Stimulated activated CD4-positive, alpha-beta T cell treated with anti-CD3 and anti-CD28 coated beads, Interleukin-12 subunit alpha, Interleukin-12 subunit beta, amount 100 ng/mL, for 24 hours (primary cell): ENCODE measurements at places on chromosomes 11 and 22.

DNA sequence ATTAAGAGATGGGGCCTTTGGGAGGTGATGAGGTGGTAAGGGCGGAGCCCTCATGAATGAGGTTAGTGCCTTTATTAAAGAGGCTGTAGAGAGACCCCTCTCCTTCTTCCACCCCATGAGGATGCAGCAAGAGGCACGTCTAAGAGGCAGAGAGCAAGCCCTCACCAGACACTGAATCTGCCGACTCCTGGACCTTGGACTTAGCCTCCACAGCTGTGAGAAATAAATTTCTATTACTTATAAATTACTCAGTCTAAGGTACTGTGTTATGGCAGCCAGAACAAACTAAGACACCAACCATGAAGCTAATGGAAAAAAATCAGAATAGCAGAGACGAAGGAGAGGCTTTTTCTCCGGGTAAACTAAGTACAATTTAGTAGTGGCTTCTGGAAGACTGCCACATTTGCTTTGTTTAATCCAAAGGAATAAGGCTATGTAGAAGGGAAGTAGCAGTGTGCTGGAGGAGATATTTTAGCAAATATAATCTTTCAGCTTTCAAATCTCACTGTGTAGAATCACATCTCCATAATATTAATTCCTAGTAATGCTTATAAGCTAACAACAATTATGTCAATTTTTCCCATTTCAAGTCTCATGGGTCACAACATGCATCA is 12.3 kb upstream of the SIK2 start:
- no peak for DNase-seq

GRCh38 chr22:33000342-33001280 is 57.6 kb downstream of the SYN3 start:
- DNase-seq: no peak

GRCh38 chr22:35629406-35630216 is 12.5 kb upstream of the MB start:
- peak; percentile 46 for DNase-seq

GRCh38 chr11:132853886-132854285 is 678.4 kb downstream of the OPCML start:
- no peak for DNase-seq

GRCh38 chr11:70079691-70080090 is 1.6 kb downstream of the ANO1 start:
- no peak for DNase-seq

DNA sequence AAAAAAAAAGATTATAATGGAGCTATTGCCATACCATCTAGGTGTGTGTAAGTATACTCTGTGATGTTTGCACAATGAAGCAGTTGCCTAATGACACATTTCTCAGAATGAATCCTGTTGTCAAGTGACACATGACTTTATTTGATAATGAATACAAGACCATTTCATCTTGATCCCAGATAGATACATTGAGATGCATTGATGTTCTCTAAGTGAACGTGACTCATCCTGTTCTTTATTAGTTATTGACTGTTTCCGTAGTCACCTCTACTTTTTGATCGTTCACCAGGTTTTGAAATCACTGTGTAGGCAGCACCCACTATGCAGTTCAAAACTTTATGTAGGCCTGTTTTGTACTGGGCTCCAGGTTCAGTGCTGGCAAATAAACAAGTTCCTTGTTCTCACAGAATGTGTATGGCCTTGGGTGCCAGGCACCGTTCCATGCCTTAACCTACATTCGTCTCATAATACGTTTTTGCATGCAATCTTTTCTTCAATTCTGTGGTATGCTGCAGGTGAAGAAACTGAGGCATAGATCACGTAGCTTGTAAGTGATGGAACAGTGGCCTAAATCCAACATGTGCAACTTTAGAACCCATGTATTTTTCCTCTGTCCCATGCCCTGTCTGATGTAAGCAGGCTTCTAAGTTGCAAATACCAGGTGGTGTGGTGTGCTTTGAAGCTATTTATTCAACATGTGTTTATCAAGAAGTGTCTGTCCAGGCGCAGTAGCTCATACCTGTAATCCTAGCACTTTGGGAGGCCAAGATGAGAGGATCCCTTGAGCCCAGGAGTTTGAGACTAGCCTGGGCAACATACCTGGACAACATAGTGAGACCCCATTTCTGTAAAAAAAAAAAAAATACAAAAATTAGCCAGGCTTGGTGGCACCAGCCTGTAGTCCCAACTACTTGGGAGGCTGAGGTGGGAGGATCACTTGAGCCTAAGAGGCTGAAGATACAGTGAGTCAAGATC is 10.4 kb downstream of the SREBF2 start:
- no peak for DNase-seq

GRCh38 chr22:30565341-30565740 is 9.1 kb downstream of the GAL3ST1 start:
- DNase-seq: no peak

GRCh38 chr11:19013181-19013857 is 47.2 kb downstream of the MRGPRX2 start:
- no peak for DNase-seq

DNA sequence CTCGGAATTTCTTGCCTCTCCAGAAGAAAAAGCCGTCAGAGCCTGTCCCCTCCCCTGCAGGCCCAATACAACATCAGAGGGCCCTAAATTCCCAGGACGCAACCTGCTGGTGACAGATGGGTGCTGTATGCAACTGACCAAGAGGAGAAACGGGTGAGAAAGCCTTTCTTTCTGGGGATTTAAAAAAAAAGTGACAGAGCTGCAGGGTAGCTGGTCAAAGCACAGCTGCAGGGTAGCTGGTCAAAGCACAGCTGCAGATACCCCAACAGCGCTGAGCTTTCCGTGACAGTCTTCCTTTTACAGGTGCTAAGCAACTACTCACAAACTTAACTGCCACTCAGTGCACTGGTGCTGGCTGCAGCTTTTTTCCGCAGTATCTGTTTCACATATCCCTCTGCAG is 17.8 kb downstream of the AP1B1 start:
- DNase-seq: no peak

GRCh38 chr11:73416786-73417185 is 40.6 kb downstream of the RELT start:
- DNase-seq: no peak

DNA sequence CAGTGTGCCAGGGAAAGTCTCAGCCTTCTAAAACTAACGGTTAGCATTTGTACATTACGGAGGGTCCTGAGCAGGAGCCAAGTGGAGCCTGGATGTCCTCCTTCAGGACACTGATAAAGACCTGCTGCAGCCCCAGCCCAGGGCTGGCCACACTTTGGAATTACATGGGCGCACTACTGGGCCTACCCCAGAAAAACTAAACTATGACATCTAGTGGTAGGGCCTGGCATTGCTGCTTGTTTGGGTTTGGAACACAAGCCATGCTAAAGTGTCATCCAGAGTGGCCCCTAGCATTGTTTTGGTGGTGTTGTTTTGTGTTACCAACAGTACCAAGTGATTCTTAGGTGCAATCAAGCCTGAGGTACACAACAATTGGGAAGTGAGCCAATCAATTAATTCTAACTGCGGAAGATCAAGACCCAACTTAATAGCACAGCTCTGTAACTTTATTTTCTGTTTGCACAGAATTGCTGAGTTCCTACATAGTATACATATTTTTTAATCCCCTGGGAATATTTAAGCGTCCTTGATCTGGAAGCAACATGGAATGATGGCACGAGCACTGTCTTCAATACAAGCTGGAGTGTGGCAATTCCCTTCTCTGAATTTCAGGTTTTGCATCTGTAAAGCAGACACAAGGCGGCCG is 340.7 kb downstream of the LARGE1 start:
- peak; percentile 40 for DNase-seq

GRCh38 chr11:12232160-12232559 is 121.8 kb downstream of the MICAL2 start:
- DNase-seq: no peak

DNA sequence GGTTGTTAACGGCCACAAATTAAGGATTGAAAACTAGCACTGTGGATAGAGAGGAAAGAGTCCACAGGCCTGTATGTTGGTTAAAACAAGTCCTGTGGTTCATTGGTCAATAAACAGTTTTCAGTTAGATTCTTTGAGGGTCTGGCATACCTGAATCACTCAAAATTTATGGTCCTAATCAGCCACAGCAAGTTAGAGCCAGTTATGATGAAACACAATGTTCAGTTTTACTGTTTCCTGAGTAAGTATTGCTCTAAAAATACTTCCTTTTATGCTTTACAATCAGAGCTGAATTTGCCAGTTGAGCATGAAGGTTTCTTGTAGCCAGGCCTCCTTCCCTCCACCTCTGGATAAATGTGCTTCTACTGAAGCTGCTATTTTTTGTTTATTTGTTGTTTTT is 12.9 kb upstream of the CAT start:
- no peak for DNase-seq

DNA sequence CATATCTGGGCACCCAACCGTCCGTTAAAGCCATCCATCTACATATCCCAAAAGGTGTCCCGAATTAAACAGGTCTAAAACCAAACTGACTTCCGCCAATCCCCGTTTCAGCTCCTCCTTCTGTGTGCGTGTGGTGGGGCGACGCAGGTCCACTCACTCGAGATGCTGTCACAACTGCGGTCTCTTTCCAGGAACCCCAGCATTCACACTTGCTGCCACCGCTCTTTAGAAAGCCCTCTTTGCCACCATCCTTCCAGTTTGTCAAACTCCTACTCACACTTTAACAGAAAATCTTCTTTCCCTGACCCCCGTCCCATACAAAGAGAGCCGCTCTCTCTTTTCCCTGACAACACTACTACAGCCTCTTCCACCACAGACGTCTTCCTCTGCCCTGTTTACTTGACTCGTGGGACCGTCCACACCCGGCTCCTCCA is 467 bp downstream of the ESS2 start:
- no peak for DNase-seq

- DNase-seq: no peak
Measured at GRCh38 chr11:27296497-27296896, 66.5 kb downstream of the CCDC34 start.

GRCh38 chr11:69033431-69033830 is 15.3 kb upstream of the TPCN2 start:
- no peak for DNase-seq

GRCh38 chr11:75204012-75204674 is 36.4 kb upstream of the TPBGL start:
- DNase-seq: no peak

GRCh38 chr22:46061124-46061500 is 84.2 kb upstream of the WNT7B start:
- DNase-seq: no peak

DNA sequence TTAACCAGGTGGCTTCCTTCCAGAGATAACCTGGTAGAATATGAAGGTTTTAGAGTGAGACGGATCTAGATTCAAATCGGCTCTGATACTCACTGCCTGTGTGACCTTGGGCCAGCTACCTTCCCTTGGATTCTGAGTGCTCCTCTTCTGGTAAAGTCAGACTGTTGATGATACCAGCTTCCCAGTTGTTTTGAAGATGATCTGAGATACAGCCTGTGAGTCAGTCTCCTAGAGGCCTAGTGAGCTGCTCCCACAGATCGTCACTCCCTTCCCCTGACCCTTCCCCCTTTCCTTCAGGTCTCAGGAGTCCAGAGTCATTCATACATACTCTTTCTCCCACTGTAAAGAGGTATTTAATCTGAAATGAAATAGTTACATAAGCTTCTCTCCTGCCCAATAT is 207.8 kb downstream of the GRIK4 start:
- no peak for DNase-seq

- no peak for DNase-seq
Measured at GRCh38 chr11:21909145-21909544, 283.7 kb upstream of the ANO5 start.

GRCh38 chr22:47345025-47345424 is 582.6 kb downstream of the TBC1D22A start:
- DNase-seq: no peak

DNA sequence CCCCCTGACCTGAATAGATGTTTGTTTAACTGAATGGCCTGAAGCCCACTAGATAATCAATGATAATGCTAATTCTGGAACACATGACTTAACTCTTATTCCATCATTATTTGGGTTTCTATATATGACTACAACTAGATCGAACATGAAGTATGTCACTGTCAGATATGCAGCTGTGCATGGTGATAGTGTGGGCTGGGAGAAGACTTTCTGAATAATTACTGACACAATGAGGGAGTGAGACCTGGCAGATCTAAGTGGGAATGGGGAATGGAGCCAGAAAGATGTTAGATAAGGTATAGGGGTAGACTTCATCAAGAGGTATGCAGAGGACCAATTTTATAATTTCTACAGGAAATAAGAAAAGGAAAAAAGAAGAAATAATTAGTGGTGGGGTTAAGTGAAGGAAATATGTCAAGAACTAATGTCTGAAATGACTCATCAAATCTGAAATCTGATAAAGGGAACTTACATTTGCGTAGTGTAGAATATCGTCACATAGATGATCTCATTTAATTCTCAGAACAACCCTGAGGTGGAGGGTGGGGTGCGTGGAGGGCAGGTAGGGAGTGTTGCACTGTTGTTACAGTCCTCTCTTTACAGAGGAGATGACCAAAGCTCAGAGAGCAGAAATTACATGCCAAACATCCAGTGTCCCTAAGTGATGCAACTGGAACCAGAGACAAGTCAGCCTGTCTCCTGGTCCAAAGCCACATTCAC is 68.2 kb upstream of the EED start:
- peak; percentile 27 for DNase-seq

DNA sequence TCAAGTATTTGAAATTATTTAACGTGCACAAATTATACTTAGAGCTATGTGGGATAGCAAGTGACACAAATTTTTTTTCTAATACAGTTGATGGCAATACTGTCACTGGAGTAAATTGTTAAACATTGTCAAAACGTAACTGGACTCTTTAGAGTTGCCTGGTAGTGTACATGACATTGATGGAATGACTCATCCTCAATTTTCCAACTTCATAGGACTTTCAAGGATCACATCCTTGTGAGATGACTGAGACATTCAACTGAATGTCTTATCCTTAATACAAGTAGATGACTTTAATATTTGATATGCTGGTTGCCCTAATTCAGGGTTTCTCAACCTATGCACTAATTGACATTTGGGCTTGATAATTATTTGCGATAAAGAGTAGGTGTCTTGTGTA is 310.0 kb downstream of the SWAP70 start:
- DNase-seq: no peak

GRCh38 chr22:19643448-19644313 is 70.6 kb upstream of the SEPTIN5 start:
- DNase-seq: no peak

GRCh38 chr11:119863236-119863635 is 134.2 kb upstream of the NECTIN1 start:
- DNase-seq: no peak

GRCh38 chr11:100849901-100850235 is 162.8 kb downstream of the ARHGAP42 start:
- DNase-seq: no peak

GRCh38 chr11:130765951-130766649 is 150.2 kb downstream of the SNX19 start:
- DNase-seq: no peak

GRCh38 chr11:31651822-31652221 is 142.3 kb downstream of the ELP4 start:
- DNase-seq: no peak

GRCh38 chr22:34812631-34813030 is 253.3 kb upstream of the ISX start:
- no peak for DNase-seq

GRCh38 chr11:64249038-64249437 is 2.3 kb upstream of the PLCB3 start:
- no peak for DNase-seq

- no peak for DNase-seq
Measured at GRCh38 chr11:60394666-60395380, 1.4 kb upstream of the MS4A14 start.
